ENCODE measurements at places on chromosomes 2 and 18.
A peak's percentile ranks its signal among the peaks of the same experiment; 100 is the strongest.

GRCh38 chr2:195658541-195658890, 1.5 kb downstream of the SLC39A10 start:
- DNase-seq: peak; percentile 22

DNA sequence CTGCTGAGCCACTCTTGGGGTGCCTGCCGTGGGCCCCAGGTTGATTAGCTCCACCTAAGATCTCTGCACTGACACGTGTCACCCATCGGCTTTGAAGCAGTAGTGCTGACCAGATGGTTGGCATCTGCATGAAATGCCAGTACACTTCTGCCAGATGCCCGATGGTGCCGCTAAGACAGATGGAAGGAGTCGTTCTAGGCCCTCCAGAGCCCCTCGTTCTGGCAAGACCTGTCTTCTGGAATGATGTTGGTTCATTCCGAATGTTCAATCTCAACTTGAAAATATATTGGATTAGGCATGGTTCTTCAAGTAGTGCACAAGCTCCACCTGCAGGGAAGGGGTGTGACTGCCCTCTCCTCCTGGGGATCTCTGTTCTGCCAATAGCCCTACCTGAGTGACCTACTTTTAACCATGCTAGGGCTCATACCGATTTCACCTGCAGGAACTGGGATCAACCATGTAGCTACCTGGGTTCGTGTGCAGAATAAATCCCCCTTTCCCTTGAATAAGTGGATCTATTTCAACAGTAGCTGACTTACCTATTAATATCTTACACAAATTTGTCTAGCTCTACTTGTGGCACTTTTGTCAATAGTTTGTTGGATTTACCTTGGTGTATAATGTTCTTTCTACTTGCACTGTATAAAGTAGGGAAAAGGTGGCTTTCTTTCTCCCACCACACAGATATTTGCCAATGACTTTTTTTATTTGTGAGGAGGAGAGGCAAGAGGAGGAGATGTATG, 342.6 kb downstream of the CTNNA2 start:
- DNase-seq: peak; percentile 40

GRCh38 chr2:118372886-118373830, 284.9 kb downstream of the INSIG2 start:
- no peak for DNase-seq

- DNase-seq: no peak
Observed at GRCh38 chr2:236744281-236744705, 174.7 kb downstream of the ACKR3 start.

DNA sequence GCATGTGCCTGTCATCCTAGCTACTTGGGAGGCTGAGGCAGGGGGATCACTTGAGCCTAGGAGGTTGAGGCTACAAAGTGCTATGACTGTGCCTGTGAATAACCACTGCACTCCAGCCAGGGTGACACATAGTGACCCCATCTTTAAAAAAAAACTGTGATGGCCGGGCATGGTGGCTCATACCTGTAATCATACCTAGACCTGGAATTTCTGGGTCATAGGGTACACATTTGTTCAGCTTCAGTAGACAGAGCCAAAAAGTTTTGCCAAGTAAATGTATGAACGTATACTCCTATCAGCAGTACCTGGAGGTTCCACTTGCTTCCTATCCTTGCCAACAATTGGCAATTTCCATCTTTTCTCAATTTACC, 6.4 kb upstream of the IGFBP2 start:
- no peak for DNase-seq

GRCh38 chr2:182870227-182870626, 3.8 kb upstream of the FRZB start:
- no peak for DNase-seq

DNA sequence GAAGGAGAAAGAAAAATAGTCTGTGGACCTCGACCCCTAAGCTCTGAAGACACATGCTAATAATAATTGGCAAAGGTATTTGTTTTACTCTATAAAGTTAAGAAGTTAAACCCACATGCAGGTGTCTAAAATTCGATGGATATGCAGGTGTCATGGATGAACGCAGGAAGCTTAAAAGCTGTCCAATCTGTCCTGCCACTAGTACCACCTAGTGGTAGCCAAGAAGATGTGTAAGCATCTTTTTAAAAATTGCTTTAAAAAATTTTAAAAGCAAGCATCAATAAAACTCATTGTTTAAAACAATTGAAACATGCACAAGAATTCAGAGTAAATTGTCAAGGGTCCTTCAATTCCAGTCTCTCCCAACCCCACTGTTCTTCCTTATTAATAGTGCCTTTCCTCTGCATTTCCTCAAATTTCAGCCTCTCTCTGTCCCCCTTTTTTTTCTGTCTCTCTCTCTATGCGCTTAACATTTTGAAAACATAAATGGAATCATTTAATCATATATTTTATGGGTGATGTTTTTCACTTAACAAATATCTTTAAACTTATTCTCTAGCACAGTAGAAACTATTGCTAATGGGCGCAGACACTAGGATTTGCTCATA, 30.6 kb upstream of the PPP3R1 start:
- DNase-seq: no peak

DNA sequence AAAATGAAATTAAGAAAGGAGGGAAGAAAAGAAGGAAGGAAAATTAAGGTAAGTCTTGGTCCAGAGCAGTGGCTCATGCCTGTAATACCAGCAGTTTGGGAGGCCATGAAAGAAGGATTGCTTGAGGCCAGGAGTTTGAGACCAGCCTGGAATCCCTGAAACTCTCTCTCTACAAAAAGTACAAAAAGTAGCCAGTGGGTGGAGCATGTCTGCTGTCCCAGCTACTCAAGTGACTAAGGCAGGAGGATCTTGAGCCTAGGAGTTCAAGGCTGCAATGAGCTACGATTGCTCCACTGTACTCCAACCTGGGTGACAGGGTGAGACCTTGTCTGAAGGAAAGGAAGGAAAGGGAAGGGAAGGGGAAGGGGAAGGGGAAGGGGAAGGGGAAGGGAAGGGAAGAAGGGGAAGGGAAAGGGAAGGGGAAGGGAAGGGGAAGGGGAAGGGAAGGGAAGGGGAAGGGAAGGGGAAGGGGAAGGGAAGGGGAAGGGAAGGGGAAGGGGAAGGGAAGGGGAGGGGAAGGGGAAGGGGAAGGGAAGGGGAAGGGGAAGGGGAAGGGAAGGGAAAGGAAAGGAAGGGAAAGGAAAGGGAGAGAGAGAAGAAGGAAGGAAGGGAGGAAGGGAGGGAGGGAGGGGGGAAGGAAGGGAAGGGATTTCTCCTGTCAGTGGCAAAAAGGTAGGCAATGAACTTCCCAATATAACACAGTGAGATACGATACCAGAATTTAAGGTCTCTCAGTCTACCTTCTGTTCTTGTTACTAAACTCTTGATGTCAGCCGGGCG, 412.8 kb downstream of the CMPK2 start:
- no peak for DNase-seq

GRCh38 chr2:102797486-102797885, 35.7 kb downstream of the TMEM182 start:
- DNase-seq: no peak
